Cerebellar nuclear complex (tissue), 1 donor: ENCODE measurements at places on chromosomes 12 and 14.

- no peak for DNase-seq
Observed at GRCh38 chr12:115108129-115109100, 424.4 kb upstream of the TBX3 start.

DNA sequence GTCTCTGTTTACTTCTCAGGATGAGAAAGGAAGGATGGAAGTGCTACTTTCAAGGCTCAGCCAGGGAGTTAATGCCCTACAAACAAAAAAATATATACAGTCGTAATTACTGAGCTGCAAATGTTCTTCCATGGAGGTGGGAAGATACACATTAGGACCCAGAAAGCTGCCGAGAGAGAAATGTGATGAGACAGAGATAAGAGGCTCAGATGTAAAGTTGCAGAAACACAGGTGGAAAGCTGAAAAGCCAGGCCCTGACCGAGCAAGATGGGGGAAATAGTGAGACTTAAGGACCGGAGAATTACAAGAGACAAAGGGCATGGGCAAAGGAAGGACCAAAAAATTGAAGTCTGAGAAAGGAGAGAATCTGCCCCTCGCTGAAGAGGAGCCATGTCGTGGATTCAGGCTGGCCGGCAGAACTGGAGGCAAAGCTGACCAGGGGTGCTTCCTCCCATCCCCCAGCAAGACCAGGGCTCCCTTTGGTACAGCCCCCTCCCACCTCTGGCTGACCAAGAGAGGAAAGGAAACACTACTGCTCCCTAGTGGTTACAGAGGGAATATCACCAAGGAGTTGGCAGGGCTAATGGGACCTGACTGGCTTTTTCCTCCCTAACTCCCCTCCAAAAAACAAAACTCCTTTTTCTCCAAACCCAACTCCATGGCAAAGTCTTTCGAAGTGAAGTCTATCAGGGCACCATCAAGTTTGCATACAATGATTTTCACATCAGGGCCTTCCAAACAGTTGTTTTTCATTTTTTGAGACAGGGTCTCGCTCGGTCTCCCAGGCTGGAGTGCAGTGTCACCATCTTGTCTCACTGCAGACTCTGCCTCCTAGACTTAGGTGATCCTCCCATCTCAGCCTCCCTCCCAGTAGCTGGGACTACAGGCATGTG is 12.1 kb downstream of the ZFHX2 start:
- DNase-seq: no peak

DNA sequence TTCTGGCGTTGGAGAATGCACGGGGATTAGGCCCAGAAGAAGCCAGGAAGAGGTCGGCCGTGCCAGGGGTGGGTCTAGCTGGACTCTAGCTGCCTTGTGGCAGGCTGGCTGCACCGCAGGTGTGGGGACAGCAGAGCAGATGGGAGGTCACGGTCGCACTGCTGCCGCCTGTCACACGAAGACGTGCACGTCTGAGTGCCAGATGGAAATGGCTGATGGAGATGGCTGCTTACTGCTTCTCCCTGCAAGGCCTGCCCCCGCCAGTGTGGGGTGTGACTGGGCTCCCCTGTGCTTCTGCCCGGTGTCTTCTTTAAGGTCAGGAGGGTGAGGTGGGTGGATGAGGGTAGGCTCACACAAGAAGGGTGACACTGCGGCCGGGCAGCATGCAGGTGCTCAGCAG is 79.0 kb downstream of the MOK start:
- no peak for DNase-seq

- no peak for DNase-seq
Observed at GRCh38 chr12:108850854-108851573, 6.4 kb downstream of the SSH1 start.

DNA sequence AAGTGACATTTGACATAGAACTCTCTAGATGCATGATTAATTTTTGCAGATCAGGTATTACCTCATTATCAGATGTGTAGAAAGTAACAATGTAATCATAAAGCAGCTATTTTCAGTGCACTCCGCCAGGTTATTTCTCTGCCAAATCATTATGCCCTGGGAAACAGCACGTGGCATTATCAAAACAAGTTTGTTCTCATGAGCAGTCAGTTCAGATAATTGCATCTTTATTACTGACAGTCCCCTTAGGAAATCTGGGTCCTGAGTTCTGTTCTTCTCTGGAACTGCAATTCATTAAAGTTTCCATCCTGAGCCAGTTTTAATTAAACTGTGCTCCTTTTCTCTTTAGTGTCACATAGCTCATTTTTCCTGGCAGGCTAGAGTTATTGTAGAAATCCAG is 94.7 kb upstream of the KRR1 start:
- no peak for DNase-seq

- DNase-seq: no peak
Observed at GRCh38 chr14:99727096-99727870, 43.2 kb downstream of the CYP46A1 start.

GRCh38 chr14:57749267-57749666 is 116.6 kb downstream of the SLC35F4 start:
- DNase-seq: no peak

- no peak for DNase-seq
Observed at GRCh38 chr12:75890660-75891059, 140.9 kb downstream of the PHLDA1 start.
